ENCODE measurements at places on chromosomes 5 and 9.

GRCh38 chr9:137434498-137435380 lies 6.4 kb downstream of the ENTPD8 start:
- DNase-seq: no peak

DNA sequence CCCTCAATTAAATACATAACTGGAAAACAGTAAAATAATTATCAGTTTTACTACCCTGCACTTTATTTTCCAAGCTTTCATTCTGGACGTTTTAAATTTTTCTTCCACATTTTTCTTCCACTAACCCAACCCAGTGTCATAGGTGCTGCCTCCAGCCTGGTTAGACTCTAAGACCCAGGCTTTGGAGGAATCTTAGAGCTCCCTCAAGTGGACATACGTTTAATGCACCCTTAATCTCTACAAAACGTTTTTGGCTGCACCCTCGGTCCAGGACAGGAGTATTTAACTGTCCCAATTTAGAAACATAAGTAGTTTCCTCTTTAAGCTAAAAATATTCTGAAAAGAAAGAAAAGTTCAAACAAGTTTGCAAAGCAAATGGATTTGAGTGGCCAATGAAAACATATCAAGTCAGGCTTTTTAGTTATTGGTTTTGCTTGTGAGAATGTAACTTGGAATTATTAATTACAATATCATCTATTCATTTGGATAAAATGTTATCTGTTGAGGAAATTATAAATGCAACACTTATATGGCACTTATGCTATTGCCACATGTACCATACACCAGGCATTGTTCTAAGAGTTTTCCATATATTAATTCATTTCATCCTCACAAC lies 38.9 kb downstream of the CDH6 start:
- peak; percentile 39 for DNase-seq

DNA sequence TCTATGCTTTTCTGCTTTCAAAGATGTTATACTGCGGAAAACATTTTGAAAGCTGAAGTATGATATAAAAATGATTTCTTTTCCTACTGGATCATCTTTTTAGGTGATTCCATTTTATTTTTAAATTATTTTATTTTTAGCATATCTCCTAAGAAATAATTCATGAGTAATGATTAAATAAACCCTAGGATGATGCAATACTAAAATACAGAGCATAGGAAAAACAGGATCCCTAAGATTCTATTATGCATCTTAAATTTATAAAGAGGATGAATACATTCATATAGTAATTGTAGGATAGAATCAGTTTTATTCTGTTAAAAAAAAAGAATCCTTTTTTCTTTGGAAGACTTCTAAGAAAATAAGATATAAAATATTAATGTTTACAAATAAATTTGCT lies 10.9 kb downstream of the POLK start:
- DNase-seq: no peak

GRCh38 chr9:69569738-69570451 lies 102.3 kb downstream of the APBA1 start:
- no peak for DNase-seq

- DNase-seq: no peak
These were observed 128.1 kb upstream of the RPS23 start for GRCh38 chr5:82406205-82406773.

GRCh38 chr9:92671323-92671722 lies 1.4 kb upstream of the IPPK start:
- no peak for DNase-seq

DNA sequence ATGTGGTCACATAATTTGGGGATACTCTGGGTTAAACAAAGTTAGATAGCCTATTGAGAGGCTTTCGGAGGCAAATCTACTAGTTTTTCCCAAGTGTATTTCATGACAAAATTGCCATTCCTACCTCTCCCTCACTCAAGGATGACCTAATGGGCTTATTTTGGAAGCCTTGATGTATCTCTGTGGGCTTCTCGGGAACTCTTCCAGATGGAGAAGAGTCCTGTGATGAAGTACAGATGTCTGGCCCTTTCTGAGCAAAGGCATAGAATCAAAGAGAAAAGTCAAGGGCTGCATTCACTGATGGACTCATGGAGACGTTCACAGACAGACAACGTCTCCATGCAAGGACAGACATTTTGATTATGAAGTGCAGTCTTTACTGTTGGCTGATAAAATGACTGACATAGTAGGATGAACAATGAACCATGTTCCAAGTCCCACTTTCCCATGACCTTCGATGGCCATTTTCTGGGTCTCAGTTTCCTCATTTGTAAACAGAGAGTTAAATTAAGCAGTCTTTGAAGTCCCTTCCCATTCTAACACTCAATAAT lies 347.2 kb upstream of the CD180 start:
- DNase-seq: no peak

DNA sequence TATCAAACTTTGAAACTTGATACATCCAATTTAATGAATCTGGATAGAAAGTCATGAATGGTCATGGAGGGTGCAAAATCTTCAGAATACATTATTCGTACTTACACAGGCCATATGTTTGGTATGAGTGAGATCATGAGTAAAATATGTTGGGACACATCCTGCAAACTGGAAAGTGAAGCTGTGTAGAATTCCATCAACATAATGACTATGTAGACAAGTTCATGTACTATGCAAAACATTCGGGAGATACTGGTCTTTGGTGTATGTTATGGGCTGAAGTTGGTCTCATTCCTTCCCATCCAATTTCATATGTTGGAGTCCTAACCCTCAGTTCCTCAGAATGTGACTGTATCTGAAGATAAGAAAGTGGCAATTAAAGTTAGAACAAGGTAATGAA lies 18.1 kb upstream of the CTNND2 start:
- DNase-seq: no peak

- DNase-seq: peak; percentile 87
These were observed 39.3 kb downstream of the PTCH1 start for GRCh38 chr9:95477441-95477840.

- DNase-seq: no peak
These were observed 1.5 kb downstream of the GARIN3 start for GRCh38 chr5:157164521-157164920.

- no peak for DNase-seq
These were observed 98.1 kb downstream of the SREK1 start for GRCh38 chr5:66242050-66242715.

DNA sequence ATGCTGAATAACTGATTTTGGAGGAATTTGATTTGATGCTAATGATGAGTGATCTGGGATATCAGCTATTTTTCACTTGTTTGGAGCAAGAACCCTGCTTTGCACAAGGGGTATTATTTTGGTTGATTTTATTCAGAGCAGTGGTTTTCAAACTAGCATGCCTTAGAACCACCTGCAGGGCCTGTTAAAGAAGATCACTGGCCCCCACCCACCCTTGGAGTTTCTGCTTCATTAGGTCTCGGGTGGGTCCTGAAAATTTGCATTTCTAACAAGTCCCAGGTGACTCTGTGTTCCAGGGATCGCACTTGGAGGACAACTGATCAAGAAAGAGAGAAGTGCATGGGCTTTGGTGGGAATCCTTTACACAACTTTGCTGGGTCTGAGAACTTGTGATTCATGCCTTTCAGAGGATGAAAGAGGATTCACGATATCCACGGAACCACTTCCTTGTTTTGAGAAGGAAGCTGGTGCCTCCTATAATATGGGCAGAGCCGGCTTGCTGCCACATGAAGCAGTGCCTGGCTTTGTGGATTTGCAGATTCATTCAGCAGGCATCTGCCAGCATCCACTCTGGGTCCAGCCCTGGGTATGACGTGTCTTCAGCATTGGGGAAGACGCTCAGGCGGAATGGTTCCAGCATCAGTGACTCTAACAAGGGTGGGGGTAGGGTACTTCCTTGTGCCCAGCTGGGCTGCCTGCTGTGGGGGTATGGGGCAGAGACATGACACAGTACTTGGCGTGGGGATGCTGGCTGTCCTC lies 106.6 kb upstream of the PITX1 start:
- DNase-seq: no peak

GRCh38 chr5:44891116-44891515 lies 82.4 kb downstream of the MRPS30 start:
- no peak for DNase-seq

- no peak for DNase-seq
These were observed 6.1 kb upstream of the FIBCD1 start for GRCh38 chr9:130945173-130945572.

DNA sequence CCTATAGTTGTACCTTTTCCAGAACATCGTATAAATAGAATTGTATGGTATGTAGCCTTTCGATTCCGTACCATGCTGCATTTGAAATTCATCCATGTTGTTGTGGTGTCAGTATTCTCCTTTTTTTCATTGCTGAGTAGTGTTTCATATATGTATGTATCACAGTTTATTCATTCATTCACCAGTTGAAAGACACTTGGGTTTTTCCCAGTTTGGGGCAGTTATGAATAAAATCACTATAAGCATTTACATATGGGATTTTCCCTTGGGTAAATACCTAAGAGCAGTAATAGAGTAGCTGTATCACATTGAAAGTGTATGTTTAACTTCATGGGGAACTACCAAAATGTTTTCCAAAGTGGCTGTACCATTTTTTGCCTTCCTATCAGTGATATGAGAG lies 16.1 kb upstream of the FKTN start:
- DNase-seq: no peak

- no peak for DNase-seq
These were observed 1.7 kb downstream of the PRDM6 start for GRCh38 chr5:123090661-123091297.

- no peak for DNase-seq
These were observed 21.7 kb downstream of the CLPTM1L start for GRCh38 chr5:1322955-1323802.

GRCh38 chr9:38057416-38058195 lies 11.4 kb downstream of the SHB start:
- DNase-seq: no peak

DNA sequence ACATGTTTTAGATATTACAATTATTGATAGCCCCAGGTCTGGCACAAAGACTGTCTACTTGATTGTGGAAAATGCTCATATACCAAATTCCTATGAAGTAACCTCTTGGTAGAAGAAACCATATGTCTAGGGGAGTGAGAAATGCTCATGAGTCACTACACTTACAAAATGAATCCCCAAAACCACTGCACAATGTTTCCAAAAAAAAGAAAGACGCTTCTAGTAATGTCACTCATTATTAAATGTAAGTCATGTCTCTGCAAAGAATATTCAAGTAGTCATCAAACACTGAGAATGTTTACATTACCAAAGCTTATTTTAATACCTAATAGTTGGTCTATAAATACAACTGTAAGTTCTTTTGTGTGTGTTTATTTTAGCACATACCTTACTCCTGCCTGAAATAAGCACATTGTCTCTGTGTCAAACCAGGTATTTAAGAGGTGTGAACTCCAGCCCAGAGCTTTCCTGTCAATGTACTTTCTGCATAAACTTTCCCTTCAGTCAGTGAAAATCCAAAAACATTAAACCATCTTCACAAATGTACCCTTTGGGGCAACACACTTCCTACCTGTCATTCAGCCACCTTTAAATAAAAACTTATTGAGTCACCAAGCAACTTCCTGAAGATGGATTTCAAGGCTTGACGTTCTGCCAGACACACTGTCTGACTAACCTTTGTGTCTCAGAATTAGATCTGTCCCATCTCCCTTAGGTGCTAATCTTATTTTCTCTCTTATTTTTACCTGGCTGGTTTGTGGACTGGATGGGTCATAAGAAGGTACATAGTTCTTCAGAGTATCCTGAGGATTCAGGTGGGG lies 194.0 kb downstream of the NFIB start:
- no peak for DNase-seq

DNA sequence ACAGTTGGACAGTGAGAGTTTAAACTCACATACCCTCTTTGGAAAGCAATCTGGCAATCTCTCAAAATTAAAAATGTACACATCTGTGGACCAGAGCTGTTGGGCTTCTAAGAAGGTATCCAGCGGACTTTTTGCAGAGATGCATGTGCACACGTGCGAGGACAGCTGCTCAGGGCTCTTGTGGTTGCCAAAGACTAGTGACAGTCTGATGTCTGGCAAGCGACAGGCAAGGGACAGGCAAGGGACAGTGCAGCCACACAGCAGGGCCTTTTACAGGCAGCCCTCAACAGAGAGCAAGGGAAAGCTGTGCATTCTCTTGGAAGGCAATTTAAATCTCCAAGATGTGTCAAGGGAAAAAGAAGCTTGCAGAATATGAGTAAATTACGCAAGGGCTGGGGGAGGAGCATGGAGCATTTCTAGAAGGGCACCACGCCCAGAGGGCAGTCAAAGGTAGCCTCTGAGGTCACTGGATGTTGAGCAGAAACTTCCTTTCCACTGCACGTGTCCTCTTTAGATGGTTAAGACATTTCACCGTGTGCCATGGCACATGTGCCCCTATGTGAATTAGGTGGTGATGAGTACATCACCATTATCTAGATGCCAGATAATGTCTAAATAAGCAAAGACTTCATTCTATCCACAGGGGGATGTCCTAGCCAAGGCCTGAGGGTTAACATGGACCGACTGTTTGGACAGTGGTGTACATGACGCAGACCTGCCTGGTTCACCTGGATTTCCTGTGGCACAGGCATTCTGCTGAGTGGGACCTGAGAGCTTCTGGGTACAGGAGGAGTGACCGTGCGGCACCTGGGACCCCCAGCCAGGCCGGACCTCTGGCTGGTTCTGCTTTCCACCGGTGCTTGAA lies 9.1 kb downstream of the GFPT2 start:
- DNase-seq: no peak

DNA sequence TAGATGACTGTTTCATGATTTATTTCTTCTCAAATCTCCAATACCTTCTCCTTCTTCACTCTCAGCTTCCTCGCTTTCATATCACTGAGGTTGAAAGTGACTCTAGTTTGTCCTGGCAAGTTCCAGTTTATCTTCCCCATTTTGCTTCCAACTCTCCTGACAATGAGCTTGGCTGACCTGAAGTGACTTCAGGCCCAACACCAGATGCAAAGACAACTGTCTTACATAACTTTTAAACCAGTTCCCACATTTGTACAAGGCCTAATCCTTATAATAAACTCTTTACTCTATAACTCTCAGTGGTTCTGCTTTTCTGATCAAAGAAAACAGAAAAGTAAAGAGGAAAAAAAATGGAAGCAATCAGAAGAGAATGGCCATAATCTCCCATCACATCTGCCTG lies 22.0 kb downstream of the GNG10 start:
- no peak for DNase-seq

DNA sequence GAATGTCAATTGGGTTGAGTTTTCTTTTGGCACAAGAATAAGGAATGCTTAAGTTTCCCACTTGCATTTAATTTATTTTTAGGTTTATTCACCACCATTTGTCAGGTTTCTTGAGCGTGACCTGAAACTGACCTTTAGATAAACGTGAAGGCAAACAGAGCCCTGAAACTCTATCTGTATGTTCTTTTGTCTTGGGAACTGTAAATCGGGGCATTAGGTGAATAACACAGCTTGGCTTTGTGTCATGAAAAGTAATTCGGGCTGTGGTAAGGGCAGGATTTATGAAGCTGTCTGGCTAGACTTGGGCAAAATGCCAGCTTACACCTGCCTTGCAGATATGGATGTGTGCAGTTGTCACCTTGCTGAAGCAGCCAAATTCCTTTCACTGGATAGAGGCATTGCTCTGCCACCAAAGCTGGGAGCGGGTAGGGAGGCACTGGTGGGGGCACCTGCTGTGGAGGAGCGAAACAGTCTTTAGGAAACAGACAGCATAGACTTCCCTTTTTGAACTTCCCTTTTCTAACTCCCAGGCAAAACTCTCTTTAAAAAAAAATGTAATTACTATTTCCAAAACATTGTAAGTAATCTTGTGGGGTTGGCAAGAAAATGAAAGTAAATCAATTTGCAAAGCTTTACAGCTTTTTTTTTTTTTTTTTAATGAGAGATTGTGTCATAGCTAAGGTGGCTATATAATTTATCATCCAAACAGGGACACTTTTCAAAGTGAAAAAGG lies 545.2 kb downstream of the CSNK1G3 start:
- no peak for DNase-seq

- no peak for DNase-seq
These were observed 94.4 kb upstream of the IL6ST start for GRCh38 chr5:56088967-56089829.

- no peak for DNase-seq
These were observed 80.4 kb upstream of the NIPBL start for GRCh38 chr5:36796155-36796554.

Measured in hippocampal formation (tissue), 2 donors.